Hematopoietic multipotent progenitor cell treated with erythropoietin and hydrocortisone succinate and interleukin-3 and kit ligand, for 17 days (in vitro differentiated cells): ENCODE measurements at places on chromosomes 2 and 18.

GRCh38 chr2:139055202-139055601 lies 275.0 kb upstream of the NXPH2 start:
- DNase-seq, result no peak

GRCh38 chr2:188404341-188405004 lies 112.8 kb downstream of the GULP1 start:
- no peak for DNase-seq

DNA sequence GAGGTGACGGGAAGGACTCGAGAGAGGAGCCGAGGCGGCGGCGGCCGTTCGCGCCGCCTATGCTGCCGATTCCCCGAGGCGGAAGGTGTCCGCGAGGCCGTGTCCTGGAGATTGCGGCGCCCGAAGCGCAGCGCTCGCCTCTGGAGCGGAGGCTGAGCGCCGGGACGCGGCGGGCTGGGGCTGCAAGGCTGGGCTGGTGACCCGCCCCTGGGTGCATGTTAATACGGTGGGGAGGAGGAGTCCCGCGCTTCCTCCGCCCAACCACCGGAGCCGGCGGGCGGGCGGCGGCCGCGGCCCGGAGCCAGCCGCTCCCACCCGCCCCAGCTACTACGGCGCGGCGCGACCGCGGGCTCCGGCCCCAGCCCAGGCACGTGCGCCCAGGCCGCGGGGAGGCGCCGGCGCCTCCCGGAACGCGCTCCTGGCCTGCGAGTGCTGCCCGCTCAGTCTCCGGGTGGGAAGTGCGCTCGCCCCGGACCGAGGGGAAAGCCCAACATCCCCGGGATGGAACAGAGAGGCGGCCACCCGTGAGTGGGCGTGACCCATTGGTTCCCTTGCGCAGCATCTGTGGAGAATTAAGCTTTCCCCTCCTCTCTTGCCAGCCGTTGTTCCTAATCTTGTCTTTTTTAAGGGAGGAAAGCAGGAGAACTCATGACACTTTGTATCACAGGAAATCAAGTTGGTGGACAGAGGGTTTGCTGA lies at the start of gene DLGAP1:
DLGAP1 (minus strand) TSS at position 195 of the 699 bp plus-strand sequence.
- DNase-seq, result no peak

DNA sequence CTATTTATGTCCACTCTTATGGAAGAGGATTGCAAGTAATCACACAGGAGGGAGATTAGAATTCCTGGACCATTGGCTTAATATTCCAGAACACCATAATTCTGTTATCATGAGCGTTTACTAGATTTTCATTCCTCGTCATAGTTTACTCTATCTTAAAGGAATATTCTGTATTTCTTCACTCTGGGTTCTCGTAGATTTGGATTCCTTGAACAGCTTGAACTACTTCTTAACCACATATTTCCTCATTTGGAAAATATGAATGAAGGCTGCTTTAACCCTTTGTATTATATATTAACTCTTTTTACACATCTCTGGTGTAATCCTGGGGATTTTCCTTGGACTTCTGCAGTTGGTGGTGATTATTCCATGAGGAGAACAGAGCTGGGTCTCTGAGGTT lies 46.3 kb upstream of the CCBE1 start:
- no peak for DNase-seq

- no peak for DNase-seq
Observed at GRCh38 chr2:33785201-33786106, 186.4 kb upstream of the FAM98A start.

GRCh38 chr2:69992310-69993047 lies 31.0 kb upstream of the ASPRV1 start:
- no peak for DNase-seq

GRCh38 chr18:79733135-79733701 lies 53.6 kb downstream of the CTDP1 start:
- DNase-seq, result no peak

GRCh38 chr18:63477968-63478367 lies 1.2 kb downstream of the SERPINB5 start:
- DNase-seq, result no peak

DNA sequence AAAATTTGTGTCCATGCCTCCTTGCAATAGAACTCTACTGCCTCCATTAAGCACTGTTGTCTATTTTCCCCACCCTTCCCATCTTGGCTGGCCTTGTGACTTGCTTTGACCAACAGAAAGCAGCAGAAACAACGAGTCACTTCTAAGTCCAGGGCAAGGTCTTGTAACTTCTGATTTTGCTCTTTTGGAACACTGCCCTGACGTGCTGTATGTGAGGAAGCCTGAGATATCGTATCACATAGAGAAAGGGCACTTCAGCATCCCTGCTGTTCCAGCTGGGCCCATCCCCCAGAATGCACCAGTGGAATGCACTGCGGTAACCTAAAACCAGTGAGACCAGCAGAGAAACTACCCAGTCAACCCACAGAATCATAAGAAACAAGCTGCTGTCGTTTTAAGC lies 28.1 kb downstream of the NCKAP1 start:
- peak; percentile 32 for DNase-seq

DNA sequence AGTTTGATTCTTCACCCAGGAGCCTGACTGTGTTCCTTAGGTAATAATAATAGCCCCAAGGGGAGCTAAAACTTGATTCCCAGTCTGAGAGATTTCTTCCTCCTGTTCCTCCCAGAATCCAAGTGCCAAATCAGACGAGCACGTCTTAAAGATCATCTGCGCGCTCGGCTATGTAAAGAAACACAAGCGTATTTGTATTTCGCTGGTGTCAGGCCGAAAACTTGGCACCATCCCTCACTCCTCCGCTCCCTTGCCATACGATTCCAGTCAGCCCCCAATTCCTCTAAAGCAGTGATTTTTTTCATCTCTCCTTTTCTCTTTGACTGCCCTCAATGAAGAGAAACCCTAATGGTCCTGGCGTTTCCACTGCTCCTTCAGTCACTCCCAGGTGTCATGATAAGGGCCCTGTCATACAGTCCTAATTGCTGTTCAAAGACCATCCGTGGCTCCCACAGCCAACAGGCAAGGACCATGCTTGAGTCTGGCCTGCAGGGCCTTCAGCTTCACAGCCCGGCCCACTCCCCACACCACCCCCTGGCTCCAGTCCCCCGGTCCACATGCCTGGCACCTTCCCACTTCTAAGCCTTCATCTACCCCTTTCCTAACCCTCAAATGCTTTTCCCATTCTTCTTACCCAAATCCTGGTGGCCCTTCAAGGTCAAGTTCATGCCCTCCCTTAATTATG lies 130.8 kb upstream of the ID2 start:
- no peak for DNase-seq

DNA sequence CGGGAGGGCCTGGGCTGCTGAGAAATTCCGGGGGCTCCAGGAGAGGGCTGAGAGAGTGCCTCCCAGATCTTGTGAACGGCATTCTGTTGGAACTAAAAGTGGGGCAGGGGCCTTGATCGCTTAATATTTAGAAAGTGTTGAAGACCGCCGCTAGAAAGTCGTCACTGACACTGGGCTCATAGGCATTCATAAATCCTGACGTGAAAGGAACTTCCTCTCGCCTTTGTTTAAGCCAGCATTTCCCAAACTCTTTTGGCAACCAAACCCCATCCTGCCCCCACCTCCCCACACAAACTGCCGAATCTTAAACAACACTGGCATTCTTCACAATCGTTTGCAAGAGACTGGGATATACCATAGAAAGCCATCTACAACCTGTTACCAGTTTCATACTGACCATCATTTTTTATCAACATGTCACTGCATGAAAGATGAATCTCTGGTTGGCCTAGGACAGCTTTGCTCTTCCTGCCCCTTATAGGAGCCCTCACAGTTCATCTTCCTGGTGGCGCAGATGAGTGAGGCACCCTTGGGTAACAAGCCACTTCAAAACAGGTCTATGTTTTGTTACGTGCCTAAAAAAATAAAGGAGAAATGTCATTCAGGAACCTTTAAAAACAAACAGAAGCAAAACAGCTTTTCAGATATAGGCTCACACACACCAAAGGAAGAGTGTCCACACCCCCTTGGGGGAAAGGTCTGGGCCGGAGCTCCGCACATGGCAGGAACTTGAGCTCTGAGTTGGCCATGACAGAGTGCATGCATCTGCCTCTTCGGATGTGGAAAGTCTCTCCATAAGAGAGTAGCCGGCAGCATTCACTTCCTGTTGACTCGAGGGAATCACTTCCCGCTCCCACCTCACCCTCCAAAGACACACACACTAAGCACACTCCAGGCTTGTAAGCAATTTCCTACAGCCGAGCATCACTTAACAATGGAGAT lies 13.0 kb downstream of the MTERF4 start:
- DNase-seq, result no peak

DNA sequence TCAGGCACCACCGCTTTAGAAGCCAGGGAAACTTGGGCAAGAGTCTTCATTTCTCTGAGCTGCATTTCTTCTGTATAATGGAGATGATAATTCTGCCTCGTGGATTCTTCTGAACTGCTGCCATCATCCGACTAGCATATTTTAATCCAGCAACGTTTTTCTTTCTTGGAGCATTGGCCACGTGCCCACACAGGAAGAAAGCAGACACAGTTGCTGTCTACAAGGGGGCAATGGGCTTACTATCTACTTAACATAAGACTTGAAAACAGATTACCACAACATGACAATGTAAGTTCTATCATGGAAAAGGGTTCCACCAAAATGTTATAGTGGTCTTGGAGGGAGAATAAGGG lies 176.5 kb downstream of the FAM210A start:
- DNase-seq, result no peak

DNA sequence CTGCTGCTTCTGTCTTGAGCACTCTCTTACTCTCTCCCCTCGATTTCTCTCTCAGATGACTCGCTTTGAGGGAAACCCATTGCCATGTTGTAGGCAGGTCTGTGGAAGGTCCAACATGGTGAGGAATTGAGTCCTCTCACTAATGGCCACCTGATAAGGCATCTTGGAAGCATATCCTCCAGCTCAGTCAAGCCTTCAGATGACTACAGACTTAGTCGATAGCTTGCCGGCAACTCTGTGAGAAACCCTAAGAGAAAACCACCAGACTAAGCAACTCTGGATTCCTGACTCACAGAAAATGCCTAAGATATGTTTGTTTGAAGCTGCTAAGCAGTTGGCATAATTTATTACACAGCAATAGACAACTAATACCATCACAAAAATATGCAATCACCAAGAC lies 51.2 kb downstream of the WDR75 start:
- no peak for DNase-seq

DNA sequence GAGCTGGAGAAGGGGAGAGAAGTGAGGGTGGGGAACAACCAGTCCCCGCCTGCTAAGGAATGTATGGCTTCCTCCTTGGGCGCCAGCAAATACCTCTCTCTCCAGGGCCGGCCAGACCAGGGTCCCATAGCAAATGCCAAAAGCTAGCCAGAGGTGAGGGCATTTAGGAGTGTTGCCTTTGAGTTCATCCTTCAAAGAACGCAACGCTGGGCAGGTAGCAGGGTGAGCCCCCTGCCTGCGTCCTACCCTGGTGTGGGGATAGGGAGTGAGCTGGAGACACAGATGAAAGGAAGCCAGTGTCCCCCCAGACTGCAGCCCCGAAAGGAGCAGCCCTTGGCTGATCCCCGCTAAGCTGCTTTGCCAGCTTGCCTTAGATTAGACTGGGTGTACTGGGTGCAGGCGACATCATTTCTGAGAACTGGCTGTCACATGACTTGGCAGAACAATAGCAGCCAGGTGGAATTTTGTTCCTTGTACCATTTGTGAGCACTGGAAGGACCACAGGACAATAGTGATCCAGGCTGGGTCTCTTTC lies 40.4 kb downstream of the KLHL29 start:
- no peak for DNase-seq

GRCh38 chr18:76970770-76971559 lies 148.6 kb downstream of the ZNF236 start:
- no peak for DNase-seq

GRCh38 chr2:160201849-160202539 lies 1.9 kb upstream of the ITGB6 start:
- no peak for DNase-seq

GRCh38 chr2:45068571-45069140 lies 59.4 kb upstream of the SIX2 start:
- DNase-seq, result no peak

GRCh38 chr2:27309651-27310050 lies 1.4 kb upstream of the UCN start:
- no peak for DNase-seq

DNA sequence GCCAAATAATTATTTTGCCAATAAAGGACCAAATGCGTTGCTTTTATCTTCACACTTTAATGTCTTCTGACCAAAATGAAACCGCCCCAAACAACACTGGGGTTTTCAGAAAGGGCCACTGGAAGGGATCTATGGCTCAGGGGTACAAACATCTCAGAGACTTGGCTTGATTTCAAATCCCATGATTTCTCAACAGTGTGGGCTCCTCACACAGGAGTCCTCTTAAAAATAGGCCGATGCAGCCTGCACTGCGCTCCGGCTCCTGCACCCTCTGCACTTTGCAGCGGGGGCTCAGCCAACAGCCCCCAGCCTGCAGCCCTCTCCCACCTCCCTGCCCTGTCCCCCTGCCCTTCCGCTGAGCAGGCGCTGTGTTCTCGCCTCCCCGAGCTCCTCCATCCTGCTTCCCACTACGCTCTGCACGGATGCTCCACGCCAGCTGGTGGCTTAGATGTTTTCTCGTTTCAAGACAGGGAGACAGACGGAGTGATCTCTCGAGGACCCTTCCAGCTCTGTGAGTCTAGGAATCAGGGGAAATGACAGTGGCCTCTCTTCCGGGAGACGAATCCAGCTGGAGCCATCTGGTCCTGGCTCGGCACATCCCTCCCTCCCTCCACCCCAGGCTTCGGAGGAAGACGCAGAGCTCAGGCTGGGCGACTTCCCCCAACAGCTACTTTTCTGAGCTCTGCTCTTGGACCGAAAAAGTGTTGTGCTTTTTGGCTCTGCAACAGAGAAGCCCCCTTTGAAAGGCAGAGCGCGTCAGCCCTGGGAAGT lies 71.4 kb downstream of the KCNF1 start:
- no peak for DNase-seq

- no peak for DNase-seq
Observed at GRCh38 chr2:59314031-59314766, 1073.1 kb upstream of the FANCL start.

DNA sequence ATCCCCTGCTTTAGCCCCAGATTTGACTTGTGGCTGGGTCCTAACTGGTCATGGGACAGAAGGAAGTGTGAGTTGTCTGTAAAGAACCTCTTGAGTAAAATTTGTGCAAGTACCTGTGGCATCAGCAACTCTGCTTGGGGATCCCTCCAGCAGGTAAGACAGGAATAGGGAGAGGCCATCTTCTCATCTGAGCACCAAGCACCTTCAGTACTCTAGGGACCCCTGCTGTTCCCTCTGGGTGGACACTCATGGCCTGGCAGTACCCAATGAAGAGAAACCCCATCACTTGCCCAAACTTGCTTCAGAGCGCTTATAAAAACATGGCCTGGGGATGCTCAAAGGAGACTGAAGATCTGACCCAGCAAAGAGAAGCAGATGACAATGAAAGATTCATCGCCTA lies 297.8 kb downstream of the SP3 start:
- DNase-seq, result no peak

GRCh38 chr2:50241282-50241681 lies 790.6 kb downstream of the NRXN1 start:
- DNase-seq, result no peak

DNA sequence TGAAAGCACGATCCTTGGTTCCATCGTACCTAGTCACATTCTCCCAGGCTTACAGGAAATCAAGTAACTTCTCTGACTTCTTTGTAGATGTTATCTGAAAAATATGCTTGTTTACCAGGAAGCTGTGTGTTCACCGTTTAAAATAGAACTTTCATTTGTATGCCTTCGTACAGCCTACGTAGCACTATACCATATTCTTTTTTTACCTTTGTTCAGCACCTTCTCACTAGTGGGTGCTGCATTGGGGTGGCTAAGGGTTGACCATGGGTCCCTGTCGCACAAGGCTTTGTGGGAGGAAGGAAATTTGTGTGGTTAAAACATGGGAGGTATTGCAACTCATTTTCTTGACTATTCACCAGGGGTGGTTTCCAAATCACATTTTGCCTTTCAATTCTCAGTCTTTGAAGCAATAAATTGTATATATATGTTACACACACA lies 16.6 kb downstream of the MALT1 start:
- DNase-seq, result no peak
